ENCODE measurements at places on chromosomes 1 and 21.

GRCh38 chr21:15644489-15644888, 85.3 kb upstream of the USP25 start:
- no peak for DNase-seq

- no peak for DNase-seq
Observed at GRCh38 chr1:100699744-100700143, 19.8 kb upstream of the VCAM1 start.

DNA sequence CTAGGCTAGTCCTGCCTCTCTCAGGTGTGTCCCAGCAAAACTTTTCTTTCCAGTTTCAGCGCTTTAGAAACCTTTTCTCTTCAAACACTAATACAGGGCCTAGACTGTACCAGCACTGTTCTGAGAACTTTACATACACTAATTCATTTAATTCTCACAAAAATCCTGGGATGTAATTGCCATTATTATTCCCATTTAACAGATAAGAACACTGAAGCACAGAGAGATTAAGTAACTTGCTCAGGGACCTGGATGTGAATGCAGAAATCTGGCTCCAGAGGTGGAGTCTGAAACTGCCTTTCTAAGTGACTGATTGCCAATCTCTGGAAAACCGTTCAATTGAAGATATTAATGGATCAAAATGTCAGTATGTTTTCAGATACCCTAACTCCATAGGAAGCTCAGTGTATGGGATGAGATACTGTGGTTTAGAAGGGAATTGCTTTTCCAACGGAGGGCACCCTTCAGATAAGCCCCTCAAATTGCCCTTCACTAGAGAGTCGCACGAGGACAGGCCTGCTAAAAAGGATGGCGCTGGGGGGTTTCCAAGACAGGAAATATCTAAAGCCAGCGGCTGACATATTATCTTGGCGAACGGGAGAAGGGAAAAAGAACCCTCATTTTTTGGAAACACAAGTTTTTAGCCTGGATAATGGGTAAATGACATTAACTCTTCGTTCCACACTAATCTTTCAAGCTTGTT, 698 bp upstream of the UCK2 start:
- DNase-seq = no peak

GRCh38 chr1:235367000-235367908, at the start of gene TBCE:
Gene TBCE, plus strand, starts transcription at chr1:235367427. Its CDS starts 12,623 bp downstream, at chr1:235380050.
- DNase-seq = peak; percentile 76

GRCh38 chr1:66393586-66394287, 140.2 kb upstream of the SGIP1 start:
- no peak for DNase-seq

- DNase-seq = no peak
Observed at GRCh38 chr1:158071138-158071537, 77.7 kb downstream of the KIRREL1 start.

- no peak for DNase-seq
Observed at GRCh38 chr1:145955436-145955835, 2.4 kb downstream of the LIX1L start.

DNA sequence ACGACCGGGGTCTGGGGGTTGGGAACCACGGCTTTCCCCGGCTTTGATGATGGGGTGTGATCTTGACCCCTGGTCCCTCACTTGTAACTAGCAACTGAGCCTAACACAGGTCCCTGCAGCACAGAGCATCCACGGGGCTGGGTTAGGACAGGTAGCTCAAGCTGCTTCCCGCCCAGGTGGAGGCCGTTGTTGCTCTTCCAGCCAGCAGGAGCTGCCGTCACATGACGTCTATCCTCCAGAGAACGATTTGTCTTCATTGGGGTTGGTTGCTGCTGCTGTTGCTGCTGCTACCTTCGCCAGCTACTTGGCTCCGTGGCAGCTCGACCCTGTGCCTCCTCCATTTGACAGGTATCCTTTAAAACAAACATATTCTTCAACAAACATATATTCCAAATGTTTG, 74.3 kb upstream of the ADAR start:
- no peak for DNase-seq

- no peak for DNase-seq
Observed at GRCh38 chr1:177171536-177172123, 872 bp downstream of the BRINP2 start.

- no peak for DNase-seq
Observed at GRCh38 chr21:29181799-29182470, 51.5 kb downstream of the MAP3K7CL start.

GRCh38 chr1:147771226-147772125, 11.1 kb upstream of the GJA5 start:
- DNase-seq = no peak

DNA sequence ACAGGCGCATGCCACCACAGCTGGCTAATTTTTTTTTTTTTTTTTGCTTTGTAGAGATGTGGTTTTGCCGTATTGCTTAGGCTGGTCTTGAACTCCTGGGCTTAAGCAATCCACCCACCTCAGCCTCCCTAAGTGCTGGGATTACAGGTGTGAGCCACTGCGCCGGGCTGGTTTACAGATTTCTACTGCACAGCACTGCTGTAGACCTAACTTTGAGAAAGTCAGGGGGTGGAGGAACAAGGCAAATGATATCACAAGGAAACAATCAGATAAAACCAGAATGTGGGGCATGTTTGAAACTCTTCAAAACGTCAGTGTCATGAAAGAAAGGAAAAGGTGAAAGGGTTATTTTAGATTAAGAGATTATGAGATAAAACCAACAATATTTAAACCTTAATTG, 45.3 kb downstream of the URB2 start:
- DNase-seq = no peak

GRCh38 chr1:28246427-28246832, 10.5 kb downstream of the ATP5IF1 start:
- peak; percentile 87 for DNase-seq

DNA sequence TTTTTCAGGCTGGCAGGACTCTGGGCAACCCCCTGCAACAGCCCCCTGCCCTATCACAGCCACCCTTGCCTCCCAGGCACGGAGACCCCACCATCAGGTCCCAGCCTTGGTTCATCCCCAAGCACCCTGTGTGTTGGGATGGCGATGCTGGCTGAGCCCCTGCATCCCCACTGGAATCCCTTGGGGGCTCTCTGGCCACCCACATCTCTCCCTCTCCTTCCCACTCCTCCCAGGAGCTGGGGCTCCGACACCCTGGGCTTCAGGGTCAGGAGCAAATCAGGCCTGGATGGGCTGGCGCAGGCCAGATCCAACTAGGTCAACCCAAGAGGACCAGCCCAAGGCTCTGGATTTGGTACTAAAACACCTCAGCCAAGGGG, 25.9 kb downstream of the COL6A1 start:
- no peak for DNase-seq

- DNase-seq = no peak
Observed at GRCh38 chr1:82398357-82398756, 597.6 kb downstream of the ADGRL2 start.

GRCh38 chr21:31554511-31555022, 104.9 kb upstream of the SOD1 start:
- DNase-seq = no peak

DNA sequence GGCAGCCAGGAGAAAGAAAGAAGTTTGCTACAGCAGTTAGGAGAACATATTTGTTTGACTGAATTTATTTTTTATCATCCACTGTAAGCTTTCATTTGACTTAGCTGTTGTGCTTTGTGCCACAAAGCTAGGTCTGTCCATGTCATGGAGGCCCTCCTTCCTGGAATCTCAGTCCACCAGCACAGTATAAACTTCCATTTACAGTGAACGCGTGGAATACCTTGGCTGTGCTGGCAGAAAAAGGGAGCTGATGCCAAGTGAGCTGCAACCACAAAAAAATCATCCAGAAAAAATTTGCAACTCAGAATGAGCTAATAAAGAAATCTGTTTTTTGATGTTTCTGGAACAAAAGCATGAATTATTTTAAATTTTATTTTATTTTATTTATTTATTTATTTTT, 72.6 kb downstream of the ATP6V1G3 start:
- DNase-seq = no peak

DNA sequence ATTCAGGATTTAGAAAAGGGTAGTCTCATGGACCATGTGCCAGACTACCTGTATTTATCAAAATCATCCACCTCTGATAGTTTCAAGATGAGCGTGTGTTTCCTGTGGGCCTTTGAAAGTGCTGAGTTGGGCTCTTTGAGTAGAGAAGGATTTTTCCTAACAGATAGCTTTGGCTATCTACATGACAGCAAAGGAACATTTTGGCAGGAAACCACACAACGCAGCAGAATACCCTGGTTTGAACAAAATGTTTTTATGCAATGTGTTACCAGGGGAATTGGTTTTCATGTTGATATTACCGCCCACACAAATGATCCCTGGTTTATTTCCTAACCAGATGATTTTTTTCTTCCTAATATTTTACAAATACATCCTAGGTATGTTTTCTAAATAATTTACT, 431.4 kb downstream of the NEGR1 start:
- no peak for DNase-seq

GRCh38 chr1:67705735-67706453, 20.9 kb downstream of the GADD45A start:
- DNase-seq = no peak

DNA sequence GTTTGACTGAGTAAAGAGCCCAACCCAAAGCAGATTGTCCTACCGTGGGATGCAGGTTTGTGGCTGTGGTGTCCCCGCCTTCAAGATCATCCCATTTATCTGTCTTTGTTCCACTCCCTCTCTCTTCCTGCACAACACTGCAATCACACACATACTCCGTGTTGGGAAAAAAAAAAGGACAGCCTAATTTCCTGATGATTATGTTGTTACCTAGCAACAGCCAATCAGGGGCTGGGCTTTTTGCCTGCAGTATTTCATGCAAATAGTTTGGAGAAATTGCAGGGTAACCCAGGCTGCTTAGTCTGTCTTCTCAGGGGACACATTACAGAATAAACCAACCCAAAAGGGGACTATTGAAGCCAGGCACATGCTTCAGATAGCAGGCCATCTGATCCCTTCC, 38.3 kb downstream of the PHC2 start:
- no peak for DNase-seq

GRCh38 chr1:119794876-119795240, 16.4 kb downstream of the REG4 start:
- DNase-seq = no peak

GRCh38 chr21:33112151-33112550, 42.2 kb downstream of the OLIG1 start:
- DNase-seq = no peak

GRCh38 chr1:240935920-240936319, 324.0 kb upstream of the GREM2 start:
- no peak for DNase-seq

- DNase-seq = peak; percentile 11
Observed at GRCh38 chr1:213783893-213784292, 203.9 kb upstream of the PROX1 start.

GRCh38 chr1:237875291-237875690, 15.4 kb downstream of the ZP4 start:
- DNase-seq = no peak

GRCh38 chr1:183234660-183235476, 48.8 kb downstream of the LAMC2 start:
- DNase-seq = no peak

GRCh38 chr1:21851430-21852250, 39.6 kb downstream of the LDLRAD2 start:
- no peak for DNase-seq

DNA sequence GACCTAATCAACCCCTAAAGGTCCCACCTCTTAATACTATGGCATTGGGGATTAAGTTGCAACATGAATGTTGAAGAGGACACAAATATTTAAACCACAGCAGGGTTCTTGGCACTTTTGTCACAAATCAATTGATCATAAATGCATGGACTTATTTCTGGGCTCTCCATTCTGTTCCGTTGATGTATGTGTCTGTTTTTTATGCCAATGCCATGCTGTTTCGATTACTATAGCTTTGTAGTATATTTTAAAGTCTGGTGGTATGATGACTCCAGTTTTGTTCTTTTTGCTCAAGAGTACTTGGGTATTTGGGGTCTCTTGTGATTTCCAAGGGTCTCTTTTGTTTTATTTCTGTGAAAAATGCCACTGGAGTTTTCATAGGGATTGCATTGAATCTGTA, 34.7 kb upstream of the PLA2G2A start:
- no peak for DNase-seq

DNA sequence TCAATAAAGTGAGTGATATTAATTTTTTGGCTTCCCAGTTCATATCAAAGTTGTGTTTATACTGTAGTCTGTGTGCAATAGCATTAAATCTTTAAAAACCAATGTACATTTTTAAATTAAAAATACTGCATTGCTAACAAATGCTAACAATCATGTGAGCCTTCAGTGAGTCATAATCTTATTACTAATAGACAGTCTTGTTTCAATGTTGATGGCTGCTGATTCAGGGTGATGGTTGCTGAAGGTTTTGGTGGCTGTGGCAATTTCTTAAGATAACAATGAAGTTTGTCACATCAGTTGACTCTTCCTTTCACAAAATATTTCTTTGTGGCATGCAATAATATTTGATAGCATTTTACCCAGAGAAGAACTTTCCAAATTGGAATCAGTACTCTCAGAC, 109.0 kb downstream of the ZMYM4 start:
- no peak for DNase-seq

GRCh38 chr1:213759359-213760181, 228.2 kb upstream of the PROX1 start:
- no peak for DNase-seq

DNA sequence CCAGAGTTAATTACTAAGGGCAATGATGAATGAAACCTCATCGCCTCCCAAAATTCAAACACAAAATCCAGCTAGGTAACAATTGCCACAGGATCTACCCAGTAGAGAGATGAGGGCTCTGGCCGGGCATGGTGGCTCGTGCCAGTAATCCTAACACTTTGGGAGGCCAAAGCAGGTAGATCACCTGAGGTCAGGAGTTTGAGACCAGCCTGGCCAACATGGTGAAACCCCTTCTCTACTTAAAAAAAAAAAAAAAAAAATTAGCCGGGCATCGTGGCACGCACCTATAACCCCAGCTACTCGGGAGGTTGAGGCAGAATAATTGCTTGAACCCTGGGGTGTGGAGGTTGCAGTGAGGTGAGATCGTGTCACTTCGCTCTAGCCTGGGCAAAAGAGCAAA, 15.8 kb downstream of the CD2 start:
- DNase-seq = no peak

GRCh38 chr1:185393815-185394214, 76.8 kb upstream of the IVNS1ABP start:
- DNase-seq = no peak

DNA sequence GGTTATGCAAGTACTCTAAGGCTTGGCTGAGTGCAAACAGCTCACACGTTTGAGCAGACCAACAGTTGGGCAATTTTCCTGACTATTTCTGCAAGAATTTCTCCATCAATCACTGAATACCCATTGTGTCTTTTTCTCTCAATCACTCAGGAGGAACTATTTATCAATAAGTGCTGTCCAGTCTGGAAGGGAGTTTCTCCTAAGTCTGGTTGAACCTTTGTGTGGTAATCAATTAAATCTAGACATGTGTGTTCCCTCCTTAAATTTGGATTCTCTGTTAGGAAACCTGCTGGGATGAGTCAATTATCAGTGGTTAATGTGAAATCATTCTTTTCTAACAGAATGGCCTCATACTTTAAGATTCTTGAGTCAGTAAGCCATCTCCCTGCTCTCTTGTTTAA, 6.8 kb upstream of the AADACL3 start:
- no peak for DNase-seq

- DNase-seq = no peak
Observed at GRCh38 chr1:2395245-2395644, 3.6 kb downstream of the RER1 start.

Data from CD4-positive, alpha-beta memory T cell (primary cell).